ENCODE measurements at places on chromosomes 5 and 9.

GRCh38 chr5:172685091-172685490 is 44.0 kb downstream of the NEURL1B start:
- DNase-seq, result no peak

GRCh38 chr9:124527781-124528180 is 20.6 kb upstream of the NR5A1 start:
- no peak for DNase-seq

DNA sequence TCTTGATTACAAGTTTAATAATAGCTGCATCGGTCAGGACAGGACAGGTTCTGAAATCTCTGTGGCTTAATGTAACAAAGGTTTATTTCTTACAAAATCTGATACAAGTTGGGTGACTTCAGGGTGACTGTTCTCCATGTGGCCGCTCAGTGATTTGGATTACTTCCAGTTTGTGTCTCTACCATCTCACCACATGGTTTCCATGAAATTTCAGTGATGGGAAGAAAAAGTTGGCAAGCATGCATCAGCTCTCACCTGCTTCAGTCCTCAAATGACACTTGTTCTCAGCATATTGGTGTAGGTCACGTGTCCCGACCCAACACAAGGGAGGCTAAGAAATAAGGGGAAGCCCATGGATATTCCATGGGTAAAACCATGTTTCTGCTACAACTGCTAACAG is 7.8 kb upstream of the TMEM268 start:
- no peak for DNase-seq

- no peak for DNase-seq
Measured at GRCh38 chr5:108059334-108059733, 322.6 kb downstream of the FBXL17 start.

DNA sequence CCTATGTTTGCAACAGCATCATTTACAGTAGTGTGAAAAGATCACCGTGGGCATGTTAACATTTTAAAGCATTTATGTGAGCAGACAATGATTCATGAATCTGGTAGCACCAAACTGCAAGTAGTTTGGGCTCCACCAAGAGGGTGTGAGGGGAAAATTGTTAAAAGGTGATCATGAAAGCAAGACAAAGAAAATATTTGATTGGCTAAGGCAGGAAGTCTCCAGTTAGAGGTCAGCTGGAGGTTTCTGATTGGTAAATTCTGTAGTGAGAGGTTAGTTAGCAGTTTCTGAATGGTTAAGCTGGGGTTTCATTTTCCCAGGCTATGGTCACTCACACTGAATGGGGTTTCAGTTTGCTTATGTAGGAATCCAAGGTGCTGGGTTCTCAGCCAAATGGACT is 13.5 kb upstream of the DRD1 start:
- no peak for DNase-seq

DNA sequence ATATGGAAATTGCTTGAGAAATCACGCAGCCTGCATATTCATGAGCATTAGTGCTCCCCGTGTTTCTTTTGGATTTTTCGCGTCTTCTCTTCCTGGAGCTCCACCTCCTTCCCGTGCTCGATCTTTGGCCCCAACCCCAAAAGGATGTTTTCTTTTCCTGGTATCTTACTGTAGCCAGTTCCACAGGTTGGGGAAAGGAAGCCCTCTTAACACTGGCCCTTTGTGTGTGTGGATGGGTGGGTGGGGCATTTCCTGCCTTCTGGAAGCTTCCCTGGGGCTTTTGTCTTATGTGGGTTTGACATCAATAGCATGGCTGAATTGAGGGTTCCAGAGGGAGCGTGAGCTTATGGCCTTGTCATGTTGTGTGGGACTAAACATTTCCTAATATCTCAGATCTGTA is 21.9 kb downstream of the STXBP1 start:
- no peak for DNase-seq

DNA sequence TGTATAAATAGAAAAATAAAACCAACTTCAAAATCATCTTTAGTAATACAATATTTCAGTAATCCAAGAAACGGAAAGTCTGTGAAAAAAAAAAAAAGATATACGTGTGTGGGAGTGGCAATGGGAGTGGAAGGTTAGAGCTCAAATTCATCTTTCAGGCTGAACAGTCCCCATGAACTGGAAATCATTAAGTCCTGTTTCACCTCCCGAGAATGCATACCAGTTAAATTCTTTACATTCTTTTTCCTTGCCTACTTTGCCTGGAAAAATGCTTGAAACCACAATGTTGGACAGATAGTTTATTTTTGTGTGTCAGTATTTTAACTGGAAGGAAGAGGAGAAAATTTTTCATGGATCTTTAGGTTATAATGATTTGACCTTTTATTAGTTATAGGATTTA is 166.8 kb downstream of the MUSK start:
- DNase-seq, result no peak

DNA sequence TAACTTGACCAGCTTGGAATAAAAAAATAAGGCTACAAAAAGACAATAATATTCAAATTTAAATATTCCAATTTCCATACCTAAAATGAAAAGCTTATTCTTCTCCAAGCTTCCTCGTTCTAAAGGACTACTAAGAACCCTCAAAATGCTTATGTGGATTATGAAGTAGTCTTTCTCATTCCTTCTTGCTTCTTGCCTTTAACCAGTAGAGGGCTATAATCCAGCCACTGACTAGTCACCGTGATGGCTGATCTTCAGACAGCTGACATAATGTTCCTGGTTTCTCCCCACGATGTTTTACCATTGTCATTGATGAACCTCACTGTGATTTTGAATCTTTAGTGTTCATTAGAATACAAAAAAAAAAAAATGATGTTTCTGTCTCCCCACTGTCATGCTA is 515.3 kb downstream of the TLE1 start:
- no peak for DNase-seq

GRCh38 chr5:180603076-180603594 is 11.8 kb upstream of the SCGB3A1 start:
- no peak for DNase-seq

GRCh38 chr9:132969783-132970182 is 8.7 kb upstream of the GFI1B start:
- no peak for DNase-seq

DNA sequence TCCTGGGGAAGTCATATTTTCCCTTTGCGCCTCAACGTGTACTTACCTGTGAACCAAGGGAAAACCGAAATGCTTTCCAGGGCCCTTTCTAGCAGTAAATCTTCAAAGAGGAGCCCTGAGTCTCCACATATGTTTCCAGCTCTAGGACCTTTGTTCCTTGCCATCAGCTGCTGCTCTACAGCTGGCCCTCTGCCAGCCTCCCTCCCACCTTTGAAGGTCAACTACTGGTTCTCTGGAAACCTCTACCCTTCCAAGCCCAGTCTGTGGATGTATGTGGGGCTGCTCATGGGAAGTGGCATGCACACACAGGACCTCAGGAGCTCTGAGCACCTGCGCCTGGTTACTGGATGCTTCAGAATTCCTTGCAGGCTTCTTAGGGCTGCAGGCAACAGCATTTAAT is 117.2 kb downstream of the PSD2 start:
- DNase-seq, result no peak

DNA sequence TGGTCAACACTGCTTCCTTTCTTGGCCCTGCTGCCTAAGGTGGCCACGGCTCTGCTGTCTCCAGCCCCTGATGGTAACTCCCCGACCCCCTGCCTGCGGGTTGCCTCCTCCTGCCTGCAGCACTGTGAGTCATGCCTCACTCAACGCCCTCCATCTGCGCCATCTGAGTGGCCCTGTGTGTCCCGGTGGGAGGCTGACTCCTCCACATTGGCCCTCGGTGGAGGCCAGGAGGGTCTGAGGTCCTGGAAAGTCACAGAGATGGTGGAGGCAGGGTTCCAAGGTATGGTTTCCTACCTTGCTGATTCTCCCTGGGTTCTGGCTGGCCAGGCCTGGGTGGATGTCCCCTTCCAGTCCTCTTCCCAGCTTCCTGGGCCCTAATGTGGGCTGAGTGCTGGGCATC is 64.5 kb upstream of the ADAMTS2 start:
- DNase-seq, result no peak

DNA sequence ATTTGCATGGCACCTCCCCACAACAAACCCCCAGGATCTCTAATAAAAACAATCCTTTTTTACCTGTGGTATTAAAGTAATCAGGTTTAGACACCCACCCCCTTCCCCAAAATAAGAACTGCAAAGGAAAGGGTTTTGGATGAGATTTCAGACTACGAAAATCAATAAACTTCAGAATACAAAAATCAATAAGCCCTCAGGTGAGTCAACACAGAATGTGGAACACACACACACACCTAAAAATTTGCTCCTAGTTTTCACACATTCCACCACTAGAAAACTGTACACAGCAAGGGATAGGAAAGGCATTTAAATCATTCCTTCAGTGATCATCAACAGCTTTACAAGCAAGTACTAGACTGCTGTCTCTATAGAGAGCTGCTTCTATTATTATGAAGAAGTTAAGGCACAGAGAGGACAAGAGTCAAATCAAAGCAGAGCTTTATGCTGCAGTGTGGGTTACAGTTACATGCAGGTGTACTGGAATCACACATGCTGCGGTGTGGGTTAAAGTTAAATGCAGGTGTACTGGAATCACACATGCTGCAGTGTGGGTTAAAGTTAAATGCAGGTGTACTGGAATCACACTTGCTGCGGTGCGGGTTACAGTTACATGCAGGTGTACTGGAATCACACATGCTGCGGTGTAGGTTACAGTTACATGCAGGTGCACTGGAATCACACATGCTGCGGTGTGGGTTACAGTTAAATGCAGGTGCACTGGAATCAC is 36.3 kb downstream of the PFDN1 start:
- DNase-seq, result no peak

DNA sequence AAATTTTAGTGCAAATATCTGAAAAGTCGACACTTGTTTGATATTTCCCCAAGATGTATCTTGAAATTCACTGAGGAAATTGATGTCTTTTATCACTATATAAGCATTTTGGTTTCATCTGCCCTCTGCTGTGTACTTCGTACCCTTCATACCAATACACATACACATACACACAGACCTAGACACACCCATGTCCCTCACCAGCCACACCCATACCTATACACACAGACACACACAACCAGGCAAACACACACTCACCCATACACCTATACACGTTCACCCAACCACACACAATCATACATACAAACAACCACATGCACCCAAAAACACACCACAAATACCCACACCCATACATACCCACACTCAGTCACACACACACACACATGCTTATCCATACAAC is 367.8 kb downstream of the HINT1 start:
- no peak for DNase-seq

DNA sequence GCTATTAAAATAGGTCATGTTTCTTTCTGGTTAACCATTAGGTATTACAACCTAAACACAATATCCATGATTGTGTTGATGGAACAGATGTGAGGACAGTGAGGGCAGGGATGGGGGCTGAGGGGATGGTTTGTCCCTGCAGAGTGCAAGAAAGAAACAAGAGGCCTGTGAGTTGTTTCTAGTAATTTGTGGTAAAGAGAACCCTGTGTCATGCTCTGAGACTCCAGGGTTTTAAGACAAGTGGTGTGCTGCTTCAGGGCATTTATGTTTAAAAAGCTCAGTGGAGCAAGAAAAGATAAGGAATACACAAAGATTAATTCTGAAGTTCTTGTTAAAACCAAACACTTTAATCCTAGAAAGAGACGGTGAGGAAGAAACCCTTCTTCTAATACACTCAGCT is 656.5 kb downstream of the TLE1 start:
- DNase-seq, result no peak

DNA sequence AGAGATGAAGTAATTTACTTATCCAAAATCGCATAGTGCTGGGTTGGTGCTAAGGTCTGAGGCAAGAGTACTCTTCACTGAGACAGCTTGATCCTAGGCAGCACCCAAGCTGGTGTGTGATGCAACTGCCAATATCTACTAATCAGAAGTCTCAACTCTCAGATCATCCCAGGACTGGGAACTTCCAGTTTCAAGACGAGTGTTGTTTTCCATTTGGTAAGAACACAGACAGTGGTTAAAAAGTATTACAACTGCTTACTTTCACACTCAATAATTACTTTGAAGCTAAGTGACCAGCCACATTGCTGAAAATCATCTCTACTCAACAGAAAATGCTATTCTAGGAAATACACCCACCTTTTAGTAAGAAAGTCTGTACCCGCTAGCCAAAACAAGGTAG is 45.3 kb downstream of the FBXW11 start:
- no peak for DNase-seq

DNA sequence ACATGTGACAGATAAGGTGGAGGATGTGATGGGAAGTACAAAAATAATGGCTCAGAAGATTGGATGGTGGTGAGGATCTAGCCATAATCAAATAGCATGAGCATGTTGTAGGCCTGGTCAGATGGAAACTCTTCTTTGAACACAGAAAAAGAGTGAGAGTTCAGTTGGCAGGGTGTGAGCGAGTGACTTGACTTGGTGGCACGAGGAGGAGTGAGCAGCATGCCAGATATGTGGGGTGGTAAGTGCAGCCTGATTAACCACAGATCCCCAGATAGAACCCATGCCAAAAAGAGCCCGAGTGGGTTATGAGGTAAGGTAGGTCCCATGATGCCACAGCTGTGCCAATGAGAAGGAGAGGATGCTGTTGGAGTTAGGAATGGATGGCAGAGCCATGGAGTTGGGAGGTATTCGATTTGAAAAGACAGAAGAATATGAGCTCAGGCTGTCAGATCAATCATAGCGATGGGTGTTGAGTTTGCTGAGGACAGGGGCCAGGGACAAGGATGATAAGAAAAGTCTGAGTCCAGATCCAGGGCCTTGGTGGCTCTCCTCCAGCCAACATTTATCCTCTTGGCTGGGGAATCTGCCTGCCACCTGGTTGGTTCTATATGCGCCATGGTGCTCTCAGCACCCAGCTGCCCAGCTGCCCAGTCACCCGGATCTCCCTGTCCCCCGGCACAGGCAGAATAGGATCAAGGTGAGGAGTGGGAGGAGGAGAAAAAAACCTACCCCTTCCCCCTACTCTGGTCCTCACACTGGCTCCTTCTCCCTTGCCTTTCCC is 16.5 kb downstream of the GARNL3 start:
- no peak for DNase-seq

GRCh38 chr5:179240561-179240960 is 104.7 kb downstream of the ADAMTS2 start:
- DNase-seq, result no peak

DNA sequence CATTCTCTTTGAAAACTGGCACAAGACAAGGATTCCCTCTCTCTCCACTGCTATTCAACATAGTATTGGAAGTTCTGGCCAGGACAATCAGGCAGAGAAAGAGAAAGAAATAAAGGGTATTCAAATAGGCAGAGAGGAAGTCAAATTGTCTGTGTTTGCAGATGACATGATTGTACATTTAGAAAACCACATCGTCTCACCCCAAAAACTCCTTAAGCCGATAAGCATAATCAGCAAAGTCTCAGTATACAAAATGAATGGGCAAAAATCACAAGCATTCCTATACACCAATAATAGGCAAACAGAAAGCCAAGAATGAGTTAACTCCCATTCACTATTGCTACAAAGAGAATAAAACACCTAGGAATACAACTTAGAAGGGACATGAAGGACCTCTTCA is 21.0 kb upstream of the EPB41L4A start:
- DNase-seq, result no peak

Measured in nucleus accumbens (tissue), 56 donors.